ENCODE measurements at places on chromosomes 4 and X.
A peak's percentile ranks its signal among the peaks of the same experiment; 100 is the strongest.

GRCh38 chrX:13808293-13808692, 8.6 kb downstream of the GPM6B start:
- DNase-seq: no peak

DNA sequence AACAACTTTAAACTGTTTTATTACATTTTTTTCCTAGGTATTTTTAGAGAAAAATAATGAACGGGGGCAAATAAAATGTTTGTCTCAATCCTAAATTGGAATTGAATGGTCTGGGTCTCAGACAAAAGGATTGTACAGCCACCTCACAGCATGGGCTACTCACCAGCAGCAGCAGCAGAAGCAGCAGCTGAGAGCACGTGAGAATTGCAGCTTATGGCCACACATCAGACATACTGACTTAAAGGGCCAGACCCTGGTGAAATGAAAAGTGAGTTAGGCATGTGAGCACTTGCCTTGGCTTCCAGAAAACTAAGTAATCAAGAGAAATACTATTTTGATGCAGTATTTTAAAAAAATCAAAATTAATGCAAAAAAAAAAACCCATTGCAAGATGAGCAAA, 56.6 kb downstream of the AASDH start:
- peak; percentile 66 for DNase-seq

GRCh38 chr4:4326166-4326565, 36.1 kb downstream of the ZBTB49 start:
- no peak for DNase-seq

- peak; percentile 61 for DNase-seq
Observed at GRCh38 chr4:147864607-147865006, 132.7 kb downstream of the ARHGAP10 start.

DNA sequence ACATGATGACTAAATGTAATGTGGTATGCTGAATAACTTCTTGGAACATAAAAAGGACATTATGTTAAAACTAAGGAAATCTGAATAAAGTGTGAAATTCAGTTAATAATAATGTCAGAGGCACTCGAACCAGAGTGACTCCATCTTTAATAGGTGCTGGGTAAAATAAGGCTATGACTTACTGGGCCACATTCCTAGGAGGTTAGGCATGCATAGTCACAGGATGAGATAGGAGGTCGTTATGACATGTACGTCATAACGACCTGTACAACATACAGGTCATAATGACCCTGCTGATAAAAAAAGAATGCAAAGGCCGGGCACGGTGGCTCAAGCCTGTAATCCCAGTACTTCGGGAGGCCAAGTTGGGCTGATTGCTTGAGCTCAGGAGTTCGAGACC, 28.9 kb upstream of the OPHN1 start:
- DNase-seq: peak; percentile 20

DNA sequence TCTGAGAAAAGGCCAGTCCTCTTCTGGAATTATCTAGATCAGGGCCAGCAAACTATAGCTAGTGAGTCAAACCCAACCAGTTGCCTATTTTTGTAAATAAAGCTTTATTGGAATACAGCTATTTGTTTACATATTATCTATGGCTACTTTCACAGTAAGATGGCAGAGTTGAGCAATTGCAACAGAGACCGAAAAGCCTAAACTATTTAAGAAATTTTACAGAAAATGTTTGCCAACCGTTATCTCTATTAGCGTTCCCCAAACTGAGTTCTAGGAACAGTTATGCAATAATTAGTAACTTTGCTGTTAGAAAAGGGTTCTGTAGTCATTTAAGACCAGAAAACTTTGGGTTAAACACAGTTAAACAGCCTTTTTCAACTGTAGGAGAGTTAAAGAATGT, 10.5 kb downstream of the TEX13B start:
- peak; percentile 15 for DNase-seq

- no peak for DNase-seq
Observed at GRCh38 chr4:19324184-19324583, 927.5 kb upstream of the SLIT2 start.

GRCh38 chr4:80173841-80174240, 23.5 kb upstream of the PRDM8 start:
- peak; percentile 34 for DNase-seq

DNA sequence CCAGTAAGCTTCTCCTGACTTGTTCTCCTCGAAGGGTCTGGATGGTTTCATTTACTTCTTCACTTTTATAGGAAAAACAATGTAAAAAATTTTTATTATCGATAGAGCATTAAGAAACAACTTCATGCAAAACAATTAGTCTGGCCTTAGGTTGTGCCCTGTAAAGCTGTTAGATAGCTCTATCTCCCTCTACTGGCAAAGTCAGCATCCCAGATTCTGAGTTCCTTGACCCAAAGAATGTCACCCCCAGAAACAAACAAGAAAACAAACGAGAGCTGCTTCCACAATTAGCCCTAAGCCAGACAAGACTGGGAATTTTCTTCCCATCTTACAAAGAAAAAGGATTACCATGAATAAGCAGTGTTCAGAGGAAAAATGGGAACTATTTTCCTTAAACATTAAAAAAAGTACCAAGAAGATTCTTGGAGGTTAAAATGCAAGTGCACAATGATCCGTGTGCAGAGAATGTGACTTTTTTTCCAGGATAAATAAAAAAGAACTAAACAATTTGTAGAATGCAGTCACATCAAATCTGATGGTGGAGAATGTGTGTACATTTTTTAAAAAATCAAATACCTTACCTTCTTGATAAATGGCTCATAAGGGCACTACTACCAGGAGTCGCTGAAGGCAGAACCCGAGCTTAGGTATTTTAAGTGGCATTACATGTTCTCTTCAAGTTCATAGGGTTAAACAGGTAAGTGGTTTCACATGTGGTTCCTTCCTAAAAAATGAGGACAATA, 293.2 kb downstream of the FBXO8 start:
- DNase-seq: peak; percentile 69

DNA sequence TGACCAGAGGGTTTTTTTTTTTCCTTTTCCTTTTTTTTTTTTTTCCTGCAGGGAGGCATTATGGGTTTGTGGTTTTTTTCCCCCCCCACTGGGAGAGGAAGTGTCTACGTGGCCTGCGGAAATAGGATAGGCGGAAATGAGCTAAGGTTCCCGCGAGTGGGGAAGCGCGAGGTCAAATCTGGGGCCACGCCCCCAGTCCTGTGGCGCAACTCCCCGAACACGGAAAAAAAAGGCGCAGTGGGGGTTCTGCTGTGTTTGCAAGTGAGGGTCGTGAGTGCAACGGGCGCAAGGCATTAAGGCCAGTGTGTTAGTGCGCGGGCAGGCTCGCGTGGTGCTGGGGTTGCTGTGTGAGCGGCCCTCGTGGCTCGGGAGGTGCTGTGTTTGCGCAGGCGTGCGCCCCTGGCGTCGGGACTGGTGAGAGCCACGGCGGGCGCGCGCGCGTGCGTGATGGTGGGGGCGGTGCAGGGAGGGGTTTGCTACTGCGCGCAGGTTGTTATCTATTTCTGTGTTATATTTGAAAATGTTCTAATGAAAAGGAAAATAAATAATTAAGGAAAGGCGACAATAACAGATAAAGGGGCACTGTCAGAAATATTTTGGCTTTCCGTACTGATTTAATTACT, 685 bp upstream of the MORF4L2 start:
- DNase-seq: peak; percentile 89

DNA sequence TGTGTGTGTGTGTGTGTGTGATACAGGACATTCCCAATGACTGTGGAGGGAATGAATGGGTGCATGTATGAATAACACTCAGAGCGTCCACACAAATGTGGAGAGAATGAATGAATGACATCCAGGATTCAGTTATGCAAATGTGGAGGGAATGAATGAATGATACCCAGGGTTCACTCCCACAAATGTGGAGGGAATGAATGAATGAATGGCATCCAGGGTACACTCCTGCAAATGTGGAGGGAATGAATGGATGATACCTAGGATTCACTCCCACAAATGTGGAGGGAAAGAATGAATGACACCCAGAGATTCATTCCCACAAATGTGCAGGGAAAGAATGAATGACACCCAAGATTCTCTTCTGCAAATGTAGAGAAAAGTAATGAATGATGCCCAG, 36.0 kb upstream of the ASMTL start:
- no peak for DNase-seq

DNA sequence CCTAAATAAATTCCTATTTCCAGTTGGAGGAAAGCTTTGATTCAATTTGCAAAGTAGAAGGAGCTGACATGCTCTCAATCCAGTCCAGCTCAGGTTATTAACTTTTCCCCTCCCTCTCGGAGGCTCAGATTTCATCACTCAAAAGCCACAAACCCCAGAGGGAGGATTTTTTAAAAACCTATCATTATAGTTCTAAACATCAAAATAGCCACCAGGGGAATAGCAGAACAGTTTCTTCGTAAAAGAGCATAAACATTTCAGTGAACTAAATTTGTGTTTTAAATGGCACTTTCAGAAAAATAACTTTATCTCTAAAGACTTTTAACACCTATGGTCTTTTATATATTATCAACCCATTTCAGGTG, 8.8 kb downstream of the GPRIN3 start:
- DNase-seq: peak; percentile 64

DNA sequence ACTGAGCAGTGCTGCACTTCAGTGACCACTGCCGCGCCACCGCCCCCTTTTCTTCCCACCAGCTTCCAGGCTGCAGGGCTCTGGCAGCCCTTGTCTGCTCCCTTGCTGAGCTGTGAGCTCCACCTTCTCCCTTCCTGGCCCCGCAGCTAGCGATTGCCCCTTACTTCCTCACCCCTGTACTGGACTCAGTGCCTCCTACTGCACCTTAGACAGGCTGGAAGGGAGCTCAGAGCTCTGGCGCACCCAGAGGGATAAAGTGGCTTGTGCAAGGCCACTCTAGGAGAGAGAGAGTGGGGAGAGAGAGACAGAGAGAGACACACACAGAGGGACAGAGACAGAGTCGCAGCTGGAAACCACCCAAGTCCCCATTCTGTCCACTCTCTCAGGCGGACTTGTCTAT, 6.0 kb downstream of the RASL11B start:
- DNase-seq: peak; percentile 22

- DNase-seq: peak; percentile 14
Observed at GRCh38 chr4:61318431-61318830, 118.3 kb downstream of the ADGRL3 start.

DNA sequence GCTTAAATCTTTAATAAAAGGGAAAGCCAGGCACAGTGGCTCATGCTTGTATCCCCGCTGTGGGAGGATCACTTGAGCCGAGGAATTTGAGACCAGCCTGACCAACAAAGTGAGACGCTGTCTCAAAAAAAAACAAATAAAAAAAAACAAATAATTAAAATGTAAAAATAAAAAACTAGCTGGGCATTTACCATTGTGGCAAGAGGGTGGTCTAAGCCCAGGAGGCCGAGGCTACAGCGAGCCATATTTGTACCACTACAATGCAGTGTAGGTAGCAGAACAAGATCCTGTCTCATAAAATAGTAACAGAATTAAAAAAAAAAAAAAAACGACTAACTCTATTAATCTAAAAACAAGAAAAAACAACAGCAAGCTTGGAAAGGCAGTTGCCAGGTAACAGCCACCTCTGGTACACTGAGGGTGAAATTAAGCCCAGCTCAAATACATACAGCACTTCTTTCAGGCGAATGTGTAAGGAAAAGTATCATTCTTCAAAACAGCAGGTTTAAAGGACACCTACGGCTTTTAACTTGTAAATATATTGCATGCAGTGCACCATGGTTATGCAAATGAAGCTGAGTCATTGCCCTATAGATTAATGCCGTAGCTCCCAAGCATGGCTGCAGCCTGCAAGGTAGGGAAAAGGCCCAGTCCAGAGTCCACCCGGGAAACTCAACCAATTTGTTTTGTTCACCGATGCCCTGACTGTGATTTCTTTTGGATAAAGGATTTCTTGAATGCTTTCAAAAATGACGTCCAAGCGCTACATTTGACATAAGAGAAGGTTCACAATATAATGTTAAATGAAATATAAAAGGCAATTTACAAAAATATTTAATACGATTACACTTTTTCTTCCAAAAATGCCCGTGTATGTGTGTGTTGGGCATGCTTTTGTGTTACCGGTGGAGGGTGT, 14.5 kb upstream of the TXLNG start:
- peak; percentile 81 for DNase-seq

DNA sequence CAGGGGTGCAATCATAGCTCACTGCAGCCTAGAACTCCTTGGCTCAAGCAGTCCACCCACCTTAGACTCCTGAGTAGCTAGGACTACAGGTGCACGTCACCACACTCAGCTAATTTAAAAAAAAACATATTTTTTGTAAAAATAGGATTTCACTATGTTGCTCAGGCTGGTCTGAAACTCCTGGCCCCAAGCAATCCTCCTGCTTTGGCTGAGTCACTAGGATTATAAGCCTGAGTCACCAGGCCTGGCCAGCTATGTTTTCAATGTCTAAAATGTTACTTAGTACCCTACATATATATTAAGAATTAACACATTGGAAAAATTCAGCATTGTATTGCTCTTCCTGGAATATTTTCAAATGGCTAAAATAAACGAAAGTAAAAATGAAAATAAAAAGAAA, 37.5 kb downstream of the PNPLA4 start:
- peak; percentile 1 for DNase-seq

GRCh38 chrX:776529-777230, 146.1 kb downstream of the SHOX start:
- DNase-seq: no peak

DNA sequence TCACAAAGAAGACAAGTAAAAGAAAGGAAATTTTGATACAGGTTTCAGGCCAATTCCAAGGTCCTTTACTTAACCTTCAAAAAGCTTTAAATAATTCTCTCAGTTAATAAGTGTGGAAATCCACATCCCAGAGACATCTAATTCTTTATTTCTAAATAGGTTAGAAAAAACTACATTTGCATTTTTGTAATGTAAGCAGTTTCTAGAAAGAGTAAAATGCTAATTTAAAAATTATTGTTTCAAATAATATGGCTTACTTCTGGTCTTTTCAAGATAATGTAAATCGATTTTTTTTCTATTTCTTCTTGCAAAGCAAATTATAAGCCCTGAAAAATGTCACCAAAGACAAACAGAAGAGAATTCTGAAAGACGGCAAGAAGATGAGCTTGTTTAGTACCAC, 180.4 kb upstream of the HHIP start:
- no peak for DNase-seq
